Activated T-cell treated with anti-CD3 and anti-CD28 coated beads, Interleukin-2, amount 50 U/mL, for 1 hour (primary cell): ENCODE measurements at places on chromosomes 2 and 18.

DNA sequence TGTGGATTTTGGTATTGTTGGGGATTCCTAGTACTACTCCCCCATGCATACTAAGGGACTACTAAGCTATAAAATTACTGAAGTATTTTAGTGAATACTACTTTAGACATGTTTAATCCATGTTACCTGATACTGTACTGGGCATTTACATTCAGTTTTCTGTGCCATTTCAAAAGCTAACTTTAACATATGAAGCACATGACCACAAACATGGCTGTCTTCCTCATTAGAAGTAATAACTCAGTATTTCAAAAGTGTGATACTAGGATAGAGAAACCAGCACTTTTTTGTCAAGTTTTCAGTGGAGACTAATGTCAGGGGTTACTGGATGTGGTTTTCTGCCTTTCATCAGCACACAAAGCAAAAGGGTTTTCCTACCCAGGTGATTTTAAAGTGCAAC lies 27.9 kb downstream of the WDR33 start:
- no peak for DNase-seq

DNA sequence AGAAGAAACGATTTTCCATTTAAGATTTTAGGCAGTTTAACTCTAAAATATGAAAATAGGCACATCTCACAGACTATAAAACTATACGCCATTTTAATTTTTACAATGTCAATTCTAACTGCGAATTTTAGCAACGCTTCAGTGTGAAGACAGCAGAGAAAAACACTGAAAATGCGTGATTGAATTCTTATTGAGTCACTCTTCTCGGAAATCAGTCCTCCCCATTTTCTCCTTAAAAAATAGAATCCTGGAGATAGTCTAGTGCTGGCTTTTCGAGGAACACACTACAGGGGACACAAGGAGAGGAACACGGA lies 373 bp upstream of the TAF4B start:
- DNase-seq: no peak

- no peak for DNase-seq
These were observed 194.9 kb downstream of the MCFD2 start for GRCh38 chr2:46720592-46721185.

DNA sequence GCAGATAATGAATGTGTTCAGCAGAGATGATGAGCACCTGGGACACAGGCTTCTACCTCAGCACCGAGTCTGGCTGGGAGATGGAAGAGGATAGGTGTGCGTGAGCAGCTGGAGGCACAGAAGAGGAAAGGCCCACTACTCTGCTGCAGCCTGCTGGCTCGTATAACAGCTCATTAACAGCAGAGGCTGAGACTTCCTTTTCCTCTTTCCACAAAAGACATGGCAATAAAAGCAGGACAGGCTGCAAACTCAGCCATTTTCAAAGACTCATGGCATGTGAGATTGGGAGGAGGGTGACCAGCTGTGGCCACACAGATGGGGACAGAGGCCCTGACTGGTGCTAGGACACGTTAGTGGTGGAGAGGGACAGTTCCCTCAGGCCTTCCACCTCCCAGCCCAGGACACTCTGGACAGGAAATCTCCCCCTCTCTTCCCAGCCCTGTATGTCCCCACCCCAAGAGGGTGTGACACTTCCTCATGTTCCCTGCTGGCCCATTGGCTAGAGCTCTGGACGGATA lies 60.3 kb downstream of the CACNB4 start:
- DNase-seq: no peak

DNA sequence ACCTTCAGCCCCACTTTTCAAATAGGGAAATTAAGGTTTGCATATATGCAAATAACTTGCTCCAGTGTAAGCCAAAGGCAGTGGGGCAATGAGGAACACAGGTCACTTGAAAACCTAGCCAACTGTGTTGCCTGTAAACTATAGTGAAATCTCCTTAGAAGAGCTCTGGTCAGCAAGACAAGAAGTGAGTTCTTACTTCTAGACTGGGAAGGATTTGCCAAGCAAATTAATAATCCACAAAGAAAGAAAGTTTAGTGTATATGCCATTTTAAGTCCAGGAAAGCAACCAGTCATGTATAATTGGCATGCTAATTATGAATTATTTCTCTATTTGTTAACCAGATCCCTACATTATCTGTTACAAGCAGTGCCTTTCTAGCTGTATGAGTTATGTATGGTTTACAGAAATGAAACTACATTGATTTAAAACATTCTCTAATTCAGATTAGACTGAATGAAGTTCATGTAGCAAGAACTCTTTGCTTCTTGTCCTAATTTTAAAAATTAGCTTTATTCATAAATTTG lies 129.9 kb downstream of the MTX2 start:
- no peak for DNase-seq

GRCh38 chr2:13018490-13018889 lies 301.8 kb downstream of the TRIB2 start:
- no peak for DNase-seq

GRCh38 chr18:42533009-42533575 lies 578.1 kb downstream of the PIK3C3 start:
- no peak for DNase-seq

- no peak for DNase-seq
These were observed 19.0 kb upstream of the ESPNL start for GRCh38 chr2:238081150-238081549.

DNA sequence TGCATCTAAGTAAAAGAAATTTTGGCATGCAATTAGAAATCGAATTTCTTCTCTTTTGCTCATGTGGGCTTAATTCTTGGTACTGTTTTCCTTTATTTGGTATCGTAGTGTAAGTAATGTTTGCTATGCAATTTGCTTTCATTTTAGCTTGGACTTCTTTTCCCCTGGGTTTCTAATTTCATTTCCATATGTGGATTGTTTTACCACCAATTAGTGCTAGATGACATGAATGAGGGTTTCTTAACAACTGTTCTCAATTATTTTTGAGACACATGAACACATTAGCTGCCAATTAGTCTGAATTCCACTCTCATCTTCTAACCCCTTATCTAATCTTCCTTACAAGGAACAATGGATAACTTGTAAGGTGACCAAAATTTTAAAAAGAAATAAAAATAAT lies 1047.2 kb upstream of the PIK3C3 start:
- no peak for DNase-seq

DNA sequence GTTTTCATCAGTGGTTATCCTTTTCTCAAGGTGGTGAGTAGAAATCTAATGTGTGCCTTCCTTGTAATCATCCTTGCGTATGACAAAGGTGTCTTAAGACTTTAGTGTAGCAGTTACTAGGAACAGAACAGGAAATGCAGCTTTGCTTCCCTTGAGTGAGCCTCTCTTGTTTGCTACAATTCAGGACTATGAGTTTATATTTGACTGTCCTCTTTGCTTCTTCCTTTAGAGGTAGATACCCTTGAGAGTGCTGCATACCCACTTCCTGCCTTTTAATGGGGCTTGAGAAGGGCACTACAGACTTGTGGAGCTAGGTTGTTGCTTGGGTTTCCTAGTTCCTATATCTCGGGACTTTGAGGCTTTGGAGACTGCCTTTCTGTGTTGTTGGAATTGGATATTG lies 3.8 kb downstream of the KCNJ13 start:
- DNase-seq: no peak

DNA sequence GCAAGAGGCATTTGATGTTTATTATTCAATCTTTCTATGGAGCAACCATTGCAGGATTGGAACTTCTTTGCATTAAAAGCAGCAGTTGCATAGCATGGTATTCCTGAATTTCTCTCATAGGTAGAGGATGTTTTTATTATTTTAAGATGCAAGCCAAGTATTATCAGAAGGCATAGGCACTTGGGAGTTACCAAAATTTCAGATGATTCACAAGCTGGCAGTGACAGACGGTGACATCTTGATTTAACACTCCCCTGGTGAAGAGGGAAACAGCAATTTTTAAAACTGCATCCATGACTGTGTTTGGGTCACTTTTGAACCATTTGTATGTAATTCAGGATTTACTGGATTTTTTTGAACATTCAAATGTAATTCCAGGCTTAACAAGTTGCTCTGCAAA lies 654.3 kb downstream of the SLC4A3 start:
- no peak for DNase-seq

GRCh38 chr2:25664183-25664964 lies 9.0 kb downstream of the DTNB start:
- no peak for DNase-seq

DNA sequence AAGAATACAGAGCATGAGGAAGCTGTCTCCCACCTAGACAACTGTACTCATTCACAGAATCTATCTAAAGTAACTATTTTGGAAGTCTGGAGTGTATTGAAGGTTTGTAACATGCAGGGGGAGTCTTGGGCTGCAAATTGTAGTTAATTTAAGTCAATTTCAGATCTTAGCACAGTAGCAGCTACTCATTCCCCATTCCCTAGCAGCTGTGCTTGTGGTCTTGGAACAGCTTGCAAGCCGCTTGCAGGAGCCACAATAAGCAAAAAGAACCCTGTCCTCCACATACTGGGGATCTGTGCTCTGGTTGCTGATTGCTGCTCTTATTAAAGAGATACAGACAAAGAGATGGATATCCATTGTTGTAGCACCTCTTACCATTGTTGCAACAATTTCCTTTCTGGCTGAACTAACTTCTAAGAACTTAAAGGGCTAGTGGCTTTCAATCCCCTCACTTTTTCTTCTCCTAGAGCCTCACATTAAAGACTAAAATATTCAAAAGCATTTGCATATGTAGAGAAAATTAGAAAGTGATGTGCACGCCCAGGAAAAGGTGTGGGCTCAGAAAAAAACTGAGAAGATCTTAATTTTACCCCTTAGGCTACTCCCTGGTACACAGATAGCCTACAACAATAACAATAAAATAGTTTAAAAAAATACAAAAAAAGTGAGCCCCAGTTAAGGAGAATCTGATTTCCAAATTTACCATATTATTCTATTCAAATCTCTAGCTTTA lies 1775.1 kb upstream of the PIK3C3 start:
- DNase-seq: no peak

GRCh38 chr2:172726172-172726735 lies 9.4 kb upstream of the RAPGEF4 start:
- DNase-seq: no peak

GRCh38 chr2:241936457-241937133 lies 67.1 kb downstream of the RTP5 start:
- no peak for DNase-seq

DNA sequence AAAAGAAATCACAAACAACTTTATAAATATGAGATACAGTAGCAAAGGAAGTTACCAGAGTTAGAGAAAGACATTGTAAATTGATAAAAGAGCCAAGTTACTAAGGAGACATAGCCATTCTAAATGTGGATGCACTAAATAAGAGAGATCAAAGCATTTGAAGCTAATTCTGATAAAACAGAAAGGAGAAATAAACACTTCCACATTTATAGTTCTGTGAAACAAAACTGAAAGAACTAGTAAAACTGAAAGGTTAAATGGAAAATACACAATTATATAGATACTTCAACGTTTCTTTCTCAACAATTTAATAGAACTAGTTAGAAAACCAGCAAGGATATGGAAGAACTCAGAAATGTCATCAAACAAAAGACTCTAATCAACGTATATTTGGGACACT lies 309.0 kb upstream of the CDH2 start:
- DNase-seq: no peak
